Non-pigmented ciliary epithelial cell (primary cell): ENCODE measurements at places on chromosomes 7 and 10.

- no peak for DNase-seq
Measured at GRCh38 chr7:15989194-15989593, 302.7 kb upstream of the MEOX2 start.

DNA sequence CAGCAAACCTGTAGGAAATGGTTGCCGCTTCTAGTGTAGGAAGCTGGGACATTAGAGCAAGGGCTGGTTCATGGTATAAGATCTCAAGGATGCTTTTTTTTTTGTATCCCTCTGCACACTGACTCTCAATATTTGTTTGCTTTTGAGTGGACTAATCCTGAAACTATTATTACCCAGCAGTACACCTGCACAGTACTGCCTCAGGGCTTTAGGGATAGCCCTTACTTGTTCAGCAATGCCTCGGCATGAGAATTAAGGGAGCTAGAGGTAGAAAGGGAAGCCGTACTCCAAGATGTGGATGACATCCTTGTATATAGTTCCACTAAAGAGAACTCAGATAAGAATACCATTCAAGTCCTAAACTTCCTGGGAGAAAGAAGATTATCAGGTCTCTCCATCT, 70.5 kb downstream of the COPG2 start:
- no peak for DNase-seq

GRCh38 chr7:44973610-44974401, 5.0 kb downstream of the MYO1G start:
- DNase-seq, result no peak

DNA sequence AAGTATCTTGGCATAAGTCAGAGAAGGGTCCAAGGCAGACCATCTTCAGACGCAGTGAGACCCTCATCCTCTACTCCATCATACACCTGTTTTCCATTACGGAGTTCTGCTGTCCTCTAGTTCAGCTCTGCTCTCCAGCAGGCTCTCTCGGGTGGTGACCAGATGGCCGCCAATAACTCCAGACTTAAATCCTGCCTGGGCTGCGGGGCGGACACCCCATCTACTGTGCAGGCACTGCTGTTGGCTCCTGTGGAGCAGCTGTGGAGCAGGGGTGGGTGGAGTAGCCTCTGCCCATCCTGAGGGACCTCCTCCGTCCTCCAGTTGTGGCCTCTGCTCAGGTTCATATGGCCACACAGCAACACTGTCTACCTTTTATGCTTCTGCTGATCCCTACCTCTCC, 608.1 kb downstream of the SDK1 start:
- DNase-seq, result no peak

- no peak for DNase-seq
Measured at GRCh38 chr7:148702876-148703670, 4.4 kb downstream of the CUL1 start.

- no peak for DNase-seq
Measured at GRCh38 chr7:95357623-95358022, 33.3 kb upstream of the PON1 start.

DNA sequence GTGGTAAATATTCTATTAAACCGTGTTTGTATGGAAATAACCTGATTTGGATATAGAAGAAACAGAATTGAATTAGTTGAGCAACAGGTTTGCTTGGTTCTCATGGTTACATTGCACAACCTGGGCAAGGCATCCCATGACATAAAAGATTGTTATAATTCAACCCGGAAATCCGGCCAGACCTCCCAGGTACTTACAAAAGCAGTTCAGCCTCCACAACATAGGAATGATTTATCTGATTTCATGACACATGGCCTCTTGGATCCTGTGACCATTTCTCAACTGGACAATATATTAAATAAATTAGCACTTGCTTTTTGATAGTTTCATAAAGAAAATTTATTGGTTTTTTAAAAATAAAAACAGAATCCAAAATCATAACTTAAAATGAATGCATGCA, 55.1 kb upstream of the PTPN12 start:
- no peak for DNase-seq

- no peak for DNase-seq
Measured at GRCh38 chr7:88495881-88496725, 189.4 kb upstream of the STEAP4 start.
